ENCODE measurements at places on chromosomes 6 and 20.

DNA sequence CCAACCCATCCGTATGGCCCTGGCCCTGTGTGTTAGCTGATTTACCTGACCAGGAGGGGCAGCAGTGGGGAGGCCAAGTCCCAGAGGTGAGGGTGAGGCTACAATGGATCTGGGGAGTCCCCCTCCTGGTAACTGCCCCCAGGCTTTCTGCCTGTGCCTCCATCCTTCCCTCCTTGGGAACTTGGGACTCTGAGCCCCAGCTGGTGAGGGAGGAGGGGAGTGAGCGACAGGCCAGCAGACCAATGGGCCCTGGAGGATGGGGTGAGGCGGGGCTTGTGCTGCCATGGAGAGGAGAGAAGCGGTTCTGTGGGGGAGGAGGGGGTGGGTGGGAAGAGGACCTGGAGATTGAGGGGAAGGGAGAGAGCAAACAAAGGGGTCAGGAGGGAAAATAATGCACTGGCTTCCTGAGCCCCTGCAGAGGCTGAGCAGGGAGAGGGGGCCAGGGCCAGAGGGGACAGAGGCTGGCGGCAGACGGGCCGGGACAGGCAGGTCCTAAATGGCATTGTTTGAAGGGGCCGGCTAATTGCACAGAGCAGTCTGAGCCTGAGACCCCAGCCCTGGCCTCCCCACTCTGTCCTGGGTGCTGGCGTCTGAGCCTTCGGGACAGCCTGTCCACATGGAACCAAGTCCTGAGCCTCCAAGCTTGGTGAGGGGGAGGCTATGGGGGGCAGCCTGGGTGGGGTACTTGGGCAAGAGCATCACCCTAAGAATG is 17.5 kb downstream of the DNMT3B start:
- no peak for DNase-seq

DNA sequence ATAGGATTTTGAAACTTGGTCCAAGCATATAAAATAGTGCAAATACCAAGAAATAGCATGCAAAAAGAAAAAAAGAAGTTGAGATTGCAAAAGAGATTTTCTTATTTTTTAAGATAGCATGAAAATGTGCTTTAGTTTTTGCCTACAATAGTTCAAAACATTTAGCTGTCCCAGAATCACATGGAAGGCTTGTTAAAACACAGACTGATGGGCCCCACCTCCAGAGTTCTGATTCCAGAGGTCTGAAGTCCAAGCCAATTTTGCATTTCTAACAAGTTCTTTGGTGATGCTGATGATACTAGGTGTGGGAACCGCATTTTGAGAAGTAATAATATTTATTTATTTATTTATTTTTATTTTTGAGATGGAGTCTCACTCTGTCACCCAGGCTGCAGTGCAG is 33.7 kb upstream of the LOC128125822 start:
- DNase-seq = no peak

GRCh38 chr20:24523661-24524060 is 54.2 kb downstream of the SYNDIG1 start:
- DNase-seq = no peak

DNA sequence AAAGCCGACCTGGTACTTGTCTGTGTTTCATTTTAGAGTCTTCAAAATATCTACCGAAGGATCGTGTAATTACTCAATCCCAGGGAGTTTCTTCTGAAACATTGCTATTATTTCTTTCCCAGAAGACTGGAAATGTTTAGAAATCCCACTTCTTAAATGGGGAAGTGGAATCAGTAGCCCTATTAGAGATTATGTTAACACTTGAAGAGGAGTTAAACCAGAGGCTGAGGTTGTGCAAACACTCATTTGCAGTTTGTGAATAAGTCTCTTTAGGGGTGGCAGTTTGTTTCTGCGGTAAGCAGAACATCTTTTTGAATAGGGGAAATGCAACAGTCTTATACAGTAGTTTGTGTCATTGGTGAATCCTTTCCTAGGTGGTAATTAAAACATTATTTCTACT is 21.3 kb downstream of the DSP start:
- no peak for DNase-seq

DNA sequence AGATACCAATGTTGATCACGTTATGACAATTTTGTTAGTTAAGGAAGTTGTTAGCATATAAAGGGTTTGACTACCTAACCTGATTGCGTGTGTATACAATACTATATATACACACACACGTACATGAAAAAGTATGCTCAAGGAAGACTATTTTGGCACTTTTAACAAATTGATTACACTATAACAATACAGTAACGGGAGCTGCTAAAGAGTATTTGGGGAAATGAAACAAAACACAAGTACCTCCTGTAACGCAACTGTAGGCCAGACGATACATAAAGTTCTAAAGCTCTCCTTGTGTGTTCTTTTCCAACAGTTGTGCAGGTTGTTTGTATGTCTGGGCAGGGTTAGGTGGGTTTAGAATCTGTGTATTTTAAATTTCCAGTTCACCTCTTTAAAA is 98.7 kb downstream of the PLEKHG1 start:
- DNase-seq = no peak

DNA sequence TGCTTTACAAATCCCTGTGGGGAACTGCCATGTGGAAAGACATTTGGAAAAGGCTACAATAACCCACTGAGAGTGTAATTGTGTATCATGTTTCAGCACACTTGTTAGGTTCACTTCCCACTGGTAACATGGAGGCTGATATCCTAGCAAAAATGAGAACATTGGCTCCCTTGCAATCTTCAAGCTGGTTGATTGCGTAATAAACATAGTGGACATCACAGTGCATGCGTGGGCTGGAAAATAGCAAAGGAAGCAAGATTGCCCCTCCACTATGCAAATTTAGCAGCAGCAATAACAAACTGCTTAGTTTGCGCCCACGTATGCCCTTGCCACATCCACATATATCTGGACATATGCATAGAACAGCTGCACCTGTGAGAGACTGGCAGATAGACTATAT is 410.2 kb downstream of the MEI4 start:
- DNase-seq = no peak

All from activated CD4-positive, alpha-beta T cell treated with anti-CD3 and anti-CD28 coated beads for 36 hours (primary cell).